ENCODE measurements at places on chromosomes 5 and 9.

- DNase-seq, result peak; percentile 15
These were observed at the start of gene OLFM1 for GRCh38 chr9:135087489-135087792. OLFM1 (plus strand) TSS chr9:135087668; CDS start chr9:135087990, 322 bp downstream.

DNA sequence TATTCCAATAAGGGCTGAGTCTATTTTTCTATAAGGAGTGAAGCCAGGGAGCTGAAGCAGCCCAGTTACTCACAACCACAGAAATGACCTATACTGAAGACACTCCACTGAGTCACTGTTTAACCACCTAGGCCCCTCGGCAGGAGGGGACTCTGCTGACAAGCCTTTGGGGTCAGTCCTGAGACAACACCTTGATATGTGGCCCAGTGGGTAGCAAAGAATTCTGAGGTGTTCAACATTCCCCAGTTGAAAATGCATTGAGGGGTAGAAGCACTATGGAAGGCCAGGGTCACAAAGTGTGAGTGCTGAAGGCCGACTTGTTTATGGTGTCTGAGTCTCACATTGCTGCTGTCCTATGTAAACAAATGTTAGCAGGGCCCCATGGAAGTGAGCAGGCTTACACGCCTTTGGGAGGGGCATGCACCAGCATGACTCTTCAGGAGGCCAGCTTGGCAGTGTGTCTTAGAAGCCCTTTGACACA is 112.6 kb upstream of the NFIL3 start:
- DNase-seq, result no peak

- DNase-seq, result no peak
These were observed 16.5 kb downstream of the GRXCR2 start for GRCh38 chr5:145856285-145856818.

DNA sequence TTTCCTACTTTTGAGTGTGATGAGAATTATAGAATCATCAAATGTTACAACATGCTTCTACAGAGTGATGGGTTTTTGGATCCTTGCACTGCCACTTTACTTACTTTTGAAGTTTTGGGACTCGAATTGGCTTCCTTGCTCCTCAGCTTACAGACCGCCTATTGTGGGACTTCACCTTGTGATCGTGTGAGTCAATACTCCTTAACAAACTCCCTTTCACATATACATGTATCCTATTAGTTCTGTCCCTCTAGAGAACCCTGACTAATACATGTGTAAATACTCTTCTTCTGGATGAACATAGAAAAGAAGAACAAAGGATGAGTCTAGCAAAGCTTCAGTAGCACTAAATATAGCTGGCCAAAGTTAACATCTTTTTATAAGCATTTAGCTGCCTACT is 98.7 kb upstream of the PDE4D start:
- no peak for DNase-seq

- no peak for DNase-seq
These were observed 18.4 kb downstream of the OGN start for GRCh38 chr9:92385953-92386352.

DNA sequence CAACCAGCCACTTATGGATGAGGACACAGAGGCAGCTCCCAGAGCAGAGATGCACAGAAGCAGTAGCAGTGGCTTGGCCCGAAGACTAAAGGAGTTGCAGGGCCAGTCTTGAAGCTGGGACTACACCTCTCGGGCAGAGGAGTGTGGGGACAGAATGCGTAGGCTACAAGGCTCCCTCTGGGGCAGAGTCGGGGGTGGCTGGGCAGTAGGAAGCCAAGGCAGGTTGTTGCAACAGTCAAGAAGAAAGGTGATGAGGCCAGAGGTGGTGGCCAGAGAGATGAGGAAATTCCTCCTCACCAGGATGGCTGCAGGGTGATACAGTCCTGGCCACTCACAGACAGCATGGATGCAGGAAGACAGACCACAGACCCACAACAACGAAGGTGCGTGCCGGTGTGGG is 4.9 kb upstream of the N4BP3 start:
- no peak for DNase-seq

- DNase-seq, result no peak
These were observed 109.3 kb downstream of the CRB2 start for GRCh38 chr9:123465304-123465703.

GRCh38 chr5:39461007-39461682 is 36.4 kb upstream of the DAB2 start:
- DNase-seq, result no peak

DNA sequence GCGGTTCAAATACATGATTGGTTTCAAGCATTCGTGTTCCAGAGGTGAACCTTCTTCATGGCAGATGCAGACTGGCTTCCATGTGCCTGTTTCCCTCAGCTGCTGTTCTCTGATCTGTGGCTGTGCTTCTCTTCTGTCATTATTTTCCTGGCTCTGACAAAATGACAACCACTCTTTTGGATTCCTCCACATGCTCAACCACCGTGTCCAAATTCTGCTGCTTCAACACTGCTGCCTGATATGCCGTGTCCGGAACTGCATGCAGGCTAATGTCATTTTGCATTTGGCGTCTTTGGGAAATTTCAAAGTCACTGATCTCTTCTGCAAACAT is 368.7 kb upstream of the ZNF608 start:
- no peak for DNase-seq

GRCh38 chr9:95979446-95979845 is 104.0 kb downstream of the ERCC6L2 start:
- no peak for DNase-seq

DNA sequence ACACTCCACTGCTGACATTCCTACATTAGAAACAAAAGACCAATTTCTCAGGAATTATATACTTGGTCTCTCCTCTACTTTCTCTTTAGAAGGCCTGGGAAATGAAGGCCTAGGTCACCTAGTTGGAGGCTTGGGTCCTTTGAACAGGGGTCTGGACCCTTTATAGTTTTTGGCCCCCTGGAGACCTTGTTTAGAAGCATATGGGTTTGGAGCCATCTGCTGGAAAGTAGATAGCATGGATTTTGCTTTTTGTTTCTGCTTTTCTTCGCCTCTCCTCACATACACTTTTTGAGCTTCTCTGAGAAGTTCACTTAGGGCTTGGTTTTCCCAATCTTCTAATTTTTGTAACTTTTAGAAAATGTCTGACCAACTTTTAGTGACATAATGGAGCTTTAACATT is 67.1 kb upstream of the CDK20 start:
- DNase-seq, result no peak

All from NCI-H1930 (cell line).